ENCODE measurements at places on chromosomes 12 and 14.

DNA sequence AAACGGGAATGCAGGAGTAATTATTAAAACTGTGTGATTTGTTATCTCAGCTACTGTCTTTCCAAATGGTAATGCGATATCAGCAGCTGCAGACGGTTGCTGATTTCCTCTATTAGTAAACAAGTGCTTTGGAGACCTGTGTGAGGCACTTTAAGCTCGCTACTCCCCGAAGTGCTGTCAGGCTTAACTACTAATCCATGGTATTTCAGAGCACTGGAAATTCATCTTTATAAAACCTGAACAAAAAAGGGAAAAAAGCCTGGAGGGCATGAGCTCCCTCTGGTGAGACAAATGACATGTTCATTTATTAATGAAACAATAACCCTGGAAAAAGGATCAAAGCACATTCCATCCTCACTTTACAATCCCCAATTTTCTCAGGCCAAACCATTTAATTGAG lies 143.6 kb upstream of the OTX2 start:
- no peak for DNase-seq

DNA sequence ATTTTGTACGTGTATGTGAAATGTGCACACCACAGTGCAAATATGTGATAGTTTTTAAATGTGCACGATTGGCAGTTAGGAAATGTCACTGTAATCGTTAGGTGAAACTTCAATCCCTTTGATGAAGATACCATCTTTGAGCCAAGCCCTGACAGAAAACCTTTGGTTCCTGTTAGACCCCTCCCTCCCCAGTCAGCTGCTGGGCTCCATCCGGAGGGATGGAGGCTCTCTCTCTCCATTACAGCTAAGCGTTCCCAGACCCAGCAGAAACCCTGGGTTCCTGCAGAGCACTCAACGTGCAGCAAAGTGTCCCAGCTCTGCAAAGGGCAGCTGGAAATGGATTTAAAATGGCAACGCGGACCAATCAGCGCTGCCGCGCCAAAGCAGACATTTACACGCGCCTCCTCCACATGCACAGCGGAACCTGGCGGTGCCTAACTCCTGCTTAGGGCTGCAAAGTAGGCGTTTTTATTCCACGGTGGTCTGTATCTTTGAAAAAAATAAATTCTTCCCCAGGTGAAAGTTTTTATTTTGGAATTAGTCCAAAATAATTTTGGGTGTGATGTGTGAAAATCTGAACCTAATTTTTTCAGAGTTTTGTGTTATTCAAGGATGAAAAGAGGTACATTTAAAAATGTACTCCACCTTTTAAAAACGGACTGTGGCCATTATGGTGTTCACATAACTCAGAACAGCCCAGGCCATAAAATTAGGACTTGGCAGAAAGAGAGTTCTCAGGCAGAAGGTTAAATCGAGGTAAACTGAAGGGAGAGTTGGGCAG lies 1.4 kb upstream of the HMGA2 start:
- DNase-seq: no peak

DNA sequence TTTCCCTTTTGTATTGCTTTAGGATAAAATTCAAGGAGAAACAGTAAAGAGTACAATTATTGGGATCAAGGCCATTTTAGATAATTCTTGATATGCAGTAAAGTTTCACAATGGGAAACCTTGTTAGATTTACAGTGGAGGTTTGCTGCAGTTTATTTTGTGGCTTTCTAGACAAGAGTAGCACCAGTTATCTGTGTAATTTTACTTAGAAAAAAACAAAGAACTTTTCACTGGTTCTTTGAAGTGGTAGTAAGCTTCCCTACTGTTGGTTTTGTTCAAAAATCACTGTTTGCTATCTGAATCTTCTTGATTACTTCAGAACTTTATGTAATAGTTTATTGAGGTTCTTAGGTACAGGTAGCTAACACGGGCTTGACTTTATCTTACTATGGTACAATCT lies 42.0 kb downstream of the ADIPOR2 start:
- DNase-seq: no peak

DNA sequence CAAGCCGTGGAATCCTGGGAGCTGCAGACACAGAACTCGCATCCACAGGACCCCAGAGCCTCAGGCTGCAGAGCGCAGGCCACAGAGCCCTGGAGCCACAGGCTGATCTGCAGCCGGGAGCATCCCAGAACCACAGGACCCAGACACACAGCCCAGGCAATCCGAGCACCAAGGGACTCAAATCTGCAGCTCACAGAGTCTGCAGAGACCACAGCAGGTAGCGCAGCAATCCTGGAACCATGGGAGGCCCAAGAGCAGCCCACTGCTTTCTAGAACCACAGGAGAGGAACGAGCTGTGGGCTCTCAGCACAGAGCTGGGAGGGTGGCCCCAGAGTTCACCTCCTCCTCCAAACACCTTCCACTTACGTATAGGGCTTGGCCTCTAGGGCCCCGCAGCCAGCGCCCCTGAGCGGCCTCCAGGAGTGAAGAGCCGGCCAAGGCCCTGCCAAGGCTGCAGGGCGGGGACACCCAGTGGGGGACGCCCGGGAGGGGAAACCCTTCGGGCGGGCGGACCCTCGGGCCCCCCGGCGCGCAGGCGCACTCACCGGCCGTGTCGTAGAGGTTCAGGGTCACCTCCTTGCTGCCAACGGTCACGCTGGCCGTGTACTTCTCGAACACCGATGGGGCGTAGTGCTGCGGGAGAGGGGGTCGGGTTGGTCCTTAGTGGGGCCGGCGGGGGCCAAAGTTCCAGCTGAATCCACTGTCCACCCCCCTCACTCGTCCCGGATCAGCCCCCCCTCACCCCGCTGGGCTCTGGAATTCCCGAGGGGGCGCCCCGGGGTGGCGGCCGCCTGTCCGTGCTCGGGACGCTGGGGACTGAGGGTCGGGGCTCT lies 665 bp downstream of the RHOF start:
- DNase-seq: peak; percentile 82

Data from GM06990 (cell line).